ENCODE measurements at places on chromosomes 6 and 20. TPM values are rescaled to one million over a fixed set of nuclear protein-coding genes. Genes with fewer than 3 reads are reported as not detected.

DNA sequence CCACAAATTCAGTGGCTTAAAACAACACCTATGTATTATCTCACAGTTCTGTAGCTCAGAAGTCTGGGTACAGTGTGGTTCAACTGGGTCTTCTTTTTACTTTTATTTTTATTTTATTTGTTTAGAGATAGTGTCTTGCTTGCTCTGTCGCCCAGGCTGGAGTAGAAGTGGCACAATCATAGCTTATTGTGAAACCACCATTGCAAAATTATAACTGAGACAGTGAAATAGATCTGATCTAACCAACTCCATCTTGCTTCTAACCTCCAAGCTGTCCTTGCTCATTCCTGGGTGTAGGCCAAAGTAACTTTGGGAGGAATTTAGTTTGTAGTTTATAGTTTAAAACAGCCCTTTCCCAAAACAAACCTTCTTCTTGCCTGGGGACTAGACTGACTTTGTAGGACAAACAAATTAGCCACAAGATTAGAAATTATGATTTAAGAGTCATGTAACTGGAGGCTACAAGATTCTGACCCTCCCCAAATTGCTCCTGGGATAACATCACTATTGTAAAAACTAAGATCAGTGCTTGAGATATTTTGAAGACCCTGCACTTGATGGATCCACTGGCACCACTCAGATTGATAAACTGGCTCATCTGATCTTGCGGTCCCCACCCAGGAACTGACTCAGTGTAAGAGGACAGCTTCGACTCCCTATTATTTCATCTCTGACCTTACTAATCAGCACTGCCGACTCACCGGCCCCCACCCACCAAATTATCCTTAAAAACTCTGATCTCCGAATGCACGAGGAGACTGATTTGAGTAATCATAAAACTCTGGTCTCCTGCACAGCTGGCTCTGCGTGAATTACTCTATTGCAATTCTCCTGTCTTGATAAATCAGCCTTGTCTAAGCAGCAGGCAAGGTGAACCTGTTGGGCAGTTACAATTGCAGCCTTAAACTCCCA lies 193.4 kb upstream of the CDYL start:
- no peak for DNase-seq

GRCh38 chr6:52391599-52391998 lies 28.5 kb upstream of the EFHC1 start:
- no peak for DNase-seq

DNA sequence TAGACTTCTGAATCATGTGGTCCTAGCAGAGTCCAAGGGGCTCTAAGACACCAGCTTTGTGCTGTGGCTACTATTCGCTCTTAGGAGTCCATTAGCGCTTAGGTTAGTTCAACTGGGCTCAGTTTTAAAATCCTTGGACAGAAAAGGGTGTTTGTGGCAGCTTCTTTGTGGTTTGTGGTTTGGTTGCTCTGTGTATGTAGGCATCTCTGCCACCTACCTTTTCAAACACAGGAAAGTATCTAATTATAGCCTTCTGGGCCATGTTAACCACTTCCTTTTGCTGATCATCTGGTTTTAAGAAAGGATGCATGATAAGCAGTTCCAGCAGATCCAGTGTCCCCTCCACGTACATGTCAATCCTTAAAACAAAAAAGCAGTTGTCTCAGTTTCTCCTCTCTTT lies 10.8 kb downstream of the GSTA4 start:
- no peak for DNase-seq

DNA sequence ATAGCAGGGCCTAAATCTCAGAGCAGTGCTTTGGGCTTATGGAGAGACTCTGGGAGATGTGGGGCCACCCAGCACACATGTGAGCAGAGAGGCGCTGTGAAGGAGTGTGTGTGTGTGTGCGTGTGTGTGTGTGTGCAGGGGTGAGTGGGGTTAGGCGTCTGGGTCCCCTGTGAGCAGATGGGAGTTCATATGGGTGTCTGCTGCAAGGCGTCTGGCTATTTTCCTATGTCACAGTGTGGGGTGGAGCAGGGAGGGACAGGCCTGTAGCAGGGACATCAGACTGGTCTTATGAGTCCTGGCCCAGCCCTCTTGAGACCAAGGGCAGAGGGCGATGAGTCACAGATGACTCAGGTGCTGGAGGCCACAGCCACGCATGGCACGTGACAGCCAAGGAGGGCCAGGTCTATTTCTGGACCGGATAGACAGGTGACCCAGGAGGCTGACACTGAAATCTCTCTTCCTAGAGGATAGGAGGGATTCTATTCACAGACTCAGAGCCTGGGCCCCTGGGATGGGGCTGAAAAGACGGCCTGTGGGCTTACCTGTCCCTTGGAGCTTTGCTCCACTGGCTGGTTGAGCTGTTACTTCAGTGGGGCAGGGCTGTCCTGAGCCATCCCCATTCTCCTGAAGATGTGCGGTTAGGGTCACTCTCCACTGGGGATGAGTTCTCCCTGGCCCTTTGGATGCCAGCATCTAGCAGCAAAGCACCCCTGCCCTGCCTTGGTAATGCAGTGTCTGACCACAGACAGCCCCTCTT lies 28.9 kb downstream of the VEGFA start:
- DNase-seq, result peak; percentile 26

- no peak for DNase-seq
Measured at GRCh38 chr6:1598886-1599285, 10.8 kb upstream of the FOXC1 start.

GRCh38 chr6:34104628-34105027 lies 41.3 kb downstream of the GRM4 start:
- DNase-seq, result no peak

DNA sequence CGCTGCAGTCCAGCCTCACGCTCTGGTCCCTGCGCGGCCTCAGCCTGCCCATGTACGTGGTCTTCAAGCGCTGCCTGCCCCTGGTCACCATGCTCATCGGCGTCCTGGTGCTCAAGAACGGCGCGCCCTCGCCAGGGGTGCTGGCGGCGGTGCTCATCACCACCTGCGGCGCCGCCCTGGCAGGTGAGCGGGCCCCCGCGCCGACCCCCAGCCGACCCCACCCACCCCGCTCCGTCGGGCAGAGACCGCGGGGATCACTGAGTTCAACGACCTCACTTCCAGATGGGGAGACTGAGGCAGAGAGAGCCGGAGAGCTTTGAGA lies 545 bp downstream of the SLC35D3 start:
- DNase-seq, result no peak

DNA sequence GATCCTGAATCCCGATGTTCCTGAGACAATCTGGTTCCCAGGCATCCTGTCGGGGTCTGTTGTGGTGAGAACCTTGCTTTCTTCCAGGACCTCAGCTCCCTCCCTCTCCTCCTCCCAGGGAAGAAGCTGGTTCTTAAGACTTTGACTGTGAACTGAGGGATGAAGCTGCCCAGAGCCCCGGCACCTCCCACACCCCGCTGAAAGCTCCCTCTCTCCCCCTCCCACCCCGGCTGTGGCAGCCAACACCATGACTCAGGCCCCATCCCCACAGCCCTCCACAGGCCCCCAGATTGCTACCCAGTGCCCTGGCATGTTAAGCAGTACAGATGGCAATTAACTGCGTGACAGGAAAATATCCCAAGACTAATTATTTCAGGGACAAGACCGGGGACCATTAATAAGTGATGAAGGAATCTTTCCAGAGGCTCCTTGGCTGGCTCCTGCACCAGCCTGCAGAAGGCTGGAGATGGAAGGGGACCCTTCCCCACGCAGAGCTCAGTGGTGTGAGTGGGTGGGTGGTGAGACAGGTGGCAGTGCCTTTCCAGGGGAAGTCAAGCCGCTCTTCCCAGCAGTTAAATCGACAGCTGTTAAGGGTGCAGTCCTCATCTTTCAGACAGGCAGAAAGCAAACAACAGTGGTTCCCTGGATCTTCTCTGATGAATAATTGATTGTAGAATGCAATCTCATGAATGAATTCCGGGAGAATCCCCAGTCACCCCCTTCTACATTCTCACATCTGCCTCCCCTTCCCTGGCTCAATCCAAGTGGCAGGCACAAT lies 237.9 kb downstream of the LRFN2 start:
- DNase-seq, result no peak

DNA sequence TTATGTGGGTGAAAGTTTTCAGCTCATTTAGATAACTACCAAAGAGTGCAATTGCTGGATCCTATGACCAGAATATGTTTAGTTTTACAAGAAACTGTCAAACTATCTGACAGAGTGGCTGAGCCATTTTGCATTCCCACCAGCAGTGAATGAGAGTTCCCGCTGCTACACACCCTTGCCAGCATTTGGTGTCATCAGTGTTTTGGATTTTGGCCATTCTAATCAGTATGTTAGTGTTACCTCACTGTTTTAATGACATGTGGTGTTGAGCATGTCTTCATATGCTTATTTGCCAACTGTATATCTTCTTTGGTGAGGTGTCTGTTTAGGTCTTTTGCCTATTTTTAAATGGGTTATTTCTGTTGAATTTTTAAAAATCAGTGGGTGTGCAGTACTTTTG lies 120.9 kb downstream of the CFAP61 start:
- no peak for DNase-seq

DNA sequence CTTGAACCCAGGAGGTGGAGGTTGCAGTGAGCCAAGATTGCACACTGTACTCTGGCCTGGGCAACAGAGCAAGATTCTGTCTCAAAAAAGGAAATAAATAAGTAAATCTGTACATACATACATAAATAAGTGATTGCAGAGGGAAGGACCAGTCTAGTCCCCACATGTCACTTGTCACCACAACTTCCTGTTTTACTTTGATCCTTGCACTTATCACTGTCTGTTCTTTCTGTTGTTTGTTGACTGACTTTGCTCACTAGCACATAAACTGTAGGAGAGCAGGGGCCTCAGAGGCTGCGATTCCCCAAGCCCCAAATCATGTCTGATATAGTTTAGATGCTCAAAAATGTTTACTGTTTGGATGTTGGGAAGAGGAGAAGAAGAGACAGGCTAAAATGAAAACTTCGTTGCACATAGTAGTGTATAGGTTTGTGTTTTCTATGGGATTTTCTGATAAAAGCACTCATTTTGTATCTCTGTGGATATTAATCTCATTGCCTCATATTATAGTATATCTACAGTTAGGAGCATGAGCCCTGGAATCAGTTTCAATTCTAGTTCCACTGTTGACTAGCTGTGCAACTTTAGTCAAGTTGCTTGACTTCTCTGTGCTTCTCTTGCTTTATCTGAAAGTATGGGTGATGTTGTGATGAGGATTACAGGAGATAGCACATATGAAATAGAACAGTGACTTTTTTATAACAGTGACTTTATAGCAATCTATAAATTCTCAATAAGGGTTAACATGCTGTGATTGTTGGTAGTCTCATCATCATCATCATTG lies 165.0 kb downstream of the TBC1D7 start:
- no peak for DNase-seq

- no peak for DNase-seq
Measured at GRCh38 chr20:62141043-62141396, 2.2 kb downstream of the PSMA7 start.

- DNase-seq, result peak; percentile 100
Measured at GRCh38 chr6:37244430-37245310, 12.9 kb upstream of the TBC1D22B start.

DNA sequence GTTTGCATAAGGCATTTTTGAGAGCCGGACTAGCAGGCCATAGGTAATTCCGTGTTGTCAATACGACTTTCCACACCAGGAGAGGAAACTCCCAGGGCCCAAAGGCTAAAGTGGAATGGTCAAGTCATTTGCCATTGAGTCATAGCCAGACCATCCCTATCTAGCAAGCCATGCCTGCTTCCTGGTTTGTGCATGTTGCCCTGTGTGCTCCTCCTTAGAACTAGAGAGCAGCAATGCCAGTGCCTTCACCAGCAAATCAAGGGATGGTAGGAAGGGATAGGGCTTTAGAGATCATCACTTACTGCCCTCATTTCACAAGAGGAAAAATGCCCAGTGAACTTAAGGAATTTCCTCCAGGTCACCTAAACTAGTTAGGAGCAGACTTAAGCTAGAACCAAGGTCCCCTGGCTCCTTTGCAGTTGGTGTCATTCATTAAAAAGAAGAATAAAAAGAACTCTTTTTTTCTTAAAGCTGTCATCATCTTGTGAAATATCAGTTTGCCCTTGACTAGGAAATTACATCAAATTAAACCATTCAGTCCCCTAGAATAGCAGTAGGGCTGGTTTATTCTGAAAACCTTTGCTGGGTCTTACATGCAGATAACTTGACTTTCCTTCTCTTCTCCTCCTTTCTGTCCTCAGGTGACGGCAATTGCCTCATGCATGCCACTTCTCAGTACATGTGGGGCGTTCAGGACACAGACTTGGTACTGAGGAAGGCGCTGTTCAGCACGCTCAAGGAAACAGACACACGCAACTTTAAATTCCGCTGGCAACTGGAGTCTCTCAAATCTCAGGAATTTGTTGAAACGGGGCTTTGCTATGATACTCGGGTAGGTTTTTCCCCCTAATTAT lies 7.4 kb downstream of the TNFAIP3 start:
- DNase-seq, result peak; percentile 49

DNA sequence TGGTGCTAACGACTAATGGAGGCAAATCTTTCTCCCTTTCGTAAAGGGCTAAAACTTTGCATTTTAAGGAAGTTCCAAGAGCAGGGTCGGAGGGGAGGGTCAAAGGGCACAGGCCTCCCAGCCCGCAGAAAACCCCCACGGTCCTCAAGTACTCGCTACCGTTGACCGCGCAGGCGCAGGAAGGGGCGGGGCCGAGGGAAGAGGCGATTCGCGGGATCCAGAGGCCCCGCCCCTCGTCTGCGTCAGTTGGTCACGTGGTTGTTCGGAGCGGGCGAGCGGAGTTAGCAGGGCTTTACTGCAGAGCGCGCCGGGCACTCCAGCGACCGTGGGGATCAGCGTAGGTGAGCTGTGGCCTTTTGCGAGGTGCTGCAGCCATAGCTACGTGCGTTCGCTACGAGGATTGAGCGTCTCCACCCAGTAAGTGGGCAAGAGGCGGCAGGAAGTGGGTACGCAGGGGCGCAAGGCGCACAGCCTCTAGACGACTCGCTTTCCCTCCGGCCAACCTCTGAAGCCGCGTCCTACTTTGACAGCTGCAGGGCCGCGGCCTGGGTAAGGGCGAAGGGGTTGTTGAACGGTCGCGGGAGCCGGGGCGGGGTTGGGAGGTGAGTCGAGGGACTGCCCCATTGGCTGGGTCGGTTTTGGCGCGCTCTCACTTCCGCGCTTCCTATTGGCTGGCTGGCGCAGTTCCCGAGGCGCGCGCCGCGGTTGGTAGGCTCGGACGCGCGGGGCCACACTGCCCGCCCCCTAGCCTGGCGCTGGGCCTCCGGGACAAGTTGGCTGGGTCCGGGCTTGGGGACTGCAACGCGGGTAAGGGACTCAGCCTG lies at the start of gene GMNN:
GMNN (plus strand) TSS at position 242 of the 824 bp plus-strand sequence. CDS start 2,310 bp downstream, outside the sequence.
- DNase-seq, result peak; percentile 94

DNA sequence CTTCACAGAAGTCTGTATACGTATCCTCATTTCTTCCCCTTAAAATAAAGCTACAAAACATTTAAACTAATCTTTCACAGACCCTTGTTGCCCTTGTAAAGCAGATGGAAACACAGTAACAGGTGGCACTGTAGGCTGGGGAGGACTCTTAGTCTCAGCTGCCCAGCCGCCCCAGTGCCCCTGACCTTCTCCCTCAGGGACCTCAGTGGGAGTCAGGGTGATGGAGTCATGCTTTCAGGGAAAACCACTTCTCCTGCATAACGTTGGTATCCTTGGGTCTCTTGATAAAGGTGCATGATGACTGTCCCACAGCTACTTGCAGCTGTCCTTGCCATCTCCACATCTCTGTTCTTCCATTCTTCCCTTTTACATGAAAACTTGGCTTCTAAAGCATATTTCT lies 198.6 kb downstream of the CDKAL1 start:
- DNase-seq, result no peak

Gene CTCFL
- not detected for polyA plus RNA-seq

Gene SUPT3H
- polyA plus RNA-seq, result 7.2 TPM

Gene HNF4A
- not detected for polyA plus RNA-seq

Gene CYP24A1
- polyA plus RNA-seq, result not detected

Gene GCNT2
- 2.9 TPM for polyA plus RNA-seq

Gene COX7A2
- 193 TPM for polyA plus RNA-seq

Gene HSPA12B
- 3.6 TPM for polyA plus RNA-seq

Gene PDYN
- not detected for polyA plus RNA-seq

Gene TREML4
- not detected for polyA plus RNA-seq

Gene HLA-DRA
- polyA plus RNA-seq, result not detected

Gene EPHA7
- polyA plus RNA-seq, result not detected

Gene RAET1L
- polyA plus RNA-seq, result not detected

Measured in endothelial cell of umbilical vein (primary cell).